ENCODE measurements at places on chromosomes 3 and 15.
A peak's percentile ranks its signal among the peaks of the same experiment; 100 is the strongest.

DNA sequence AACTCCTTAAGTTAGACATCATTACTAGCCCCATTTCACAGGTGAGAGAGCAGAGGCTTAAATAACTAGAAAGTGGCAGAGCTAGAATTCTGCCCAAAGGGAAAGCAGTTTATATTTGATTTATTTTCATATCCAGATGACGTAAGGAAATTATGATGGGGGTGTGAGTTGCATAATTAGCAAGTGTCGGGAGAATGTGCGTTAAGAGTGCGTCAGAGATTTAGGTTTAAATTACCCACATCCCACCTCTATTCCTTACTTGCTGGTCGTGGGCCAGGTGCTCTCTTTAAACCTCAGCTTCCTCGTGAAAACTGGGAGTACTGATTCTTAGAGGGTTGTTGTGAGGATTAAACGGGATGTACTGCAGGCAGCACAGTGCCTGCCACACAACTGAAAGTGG, 32.3 kb downstream of the FSTL1 start:
- DNase-seq, result no peak

DNA sequence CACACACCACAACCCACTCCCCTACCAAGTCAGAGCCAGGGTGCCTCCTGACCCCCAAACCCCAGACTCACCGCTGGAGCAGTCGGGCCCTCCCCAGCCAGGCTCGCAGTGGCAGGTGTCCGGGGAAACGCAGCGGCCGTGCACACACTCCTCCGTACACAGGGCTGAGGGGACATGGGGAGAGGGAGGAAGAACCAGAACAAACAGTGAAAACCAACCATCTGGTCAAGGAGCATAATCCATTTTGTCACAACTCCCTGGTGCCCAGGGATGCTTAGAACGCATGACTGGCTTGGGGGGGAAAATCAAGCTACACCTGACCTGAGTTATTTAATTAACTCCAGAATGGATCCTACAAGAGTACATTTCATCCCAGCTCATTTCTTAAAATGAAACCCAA, 159.2 kb downstream of the MEGF11 start:
- DNase-seq, result peak; percentile 49

DNA sequence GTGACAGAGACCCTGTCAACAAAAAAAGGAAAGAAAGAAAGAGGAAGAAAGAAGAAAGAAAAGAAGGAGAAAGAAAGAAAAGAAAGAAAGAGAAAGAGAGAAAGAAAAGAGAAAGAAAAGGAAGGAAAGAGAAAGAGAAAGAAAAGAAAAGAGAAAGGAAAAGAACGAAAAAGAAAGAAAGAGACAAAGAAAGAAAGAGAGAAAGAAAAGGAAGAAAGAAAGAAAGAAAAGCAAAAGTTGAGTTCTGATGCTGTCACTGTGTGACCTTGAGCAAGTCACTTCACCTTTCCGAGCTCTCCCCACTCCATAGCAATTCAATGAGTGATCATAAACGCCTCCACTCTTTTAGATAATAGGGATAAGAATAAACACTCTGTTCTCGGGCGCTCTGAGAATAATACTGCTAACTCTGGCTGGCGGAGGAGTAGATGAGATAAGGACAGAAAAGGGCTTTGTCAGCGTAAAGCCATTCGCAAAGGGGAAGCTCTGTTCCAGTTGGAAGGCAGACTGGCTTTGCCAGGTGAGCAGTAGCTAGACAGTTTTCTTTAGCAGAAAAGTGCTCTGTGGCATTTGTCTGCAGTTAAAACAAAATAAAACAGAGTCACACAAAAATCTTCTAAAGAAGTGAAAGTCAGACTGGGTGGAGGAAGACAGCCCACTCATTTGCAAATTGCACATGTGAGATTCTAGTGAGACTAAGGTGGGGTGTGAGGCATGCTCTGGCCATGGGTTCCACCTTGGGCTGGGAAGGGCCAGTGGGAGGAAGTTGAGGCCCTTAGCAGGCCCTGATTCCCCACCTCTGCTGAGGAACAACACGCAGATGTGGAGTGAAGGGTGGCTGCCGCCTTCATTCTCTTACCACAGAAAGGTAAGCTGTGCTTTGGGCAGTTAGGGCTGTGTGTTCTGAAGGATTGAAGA, 9.6 kb upstream of the FLNB start:
- DNase-seq, result no peak

- DNase-seq, result no peak
Measured at GRCh38 chr3:85148036-85148435, 189.2 kb downstream of the CADM2 start.

DNA sequence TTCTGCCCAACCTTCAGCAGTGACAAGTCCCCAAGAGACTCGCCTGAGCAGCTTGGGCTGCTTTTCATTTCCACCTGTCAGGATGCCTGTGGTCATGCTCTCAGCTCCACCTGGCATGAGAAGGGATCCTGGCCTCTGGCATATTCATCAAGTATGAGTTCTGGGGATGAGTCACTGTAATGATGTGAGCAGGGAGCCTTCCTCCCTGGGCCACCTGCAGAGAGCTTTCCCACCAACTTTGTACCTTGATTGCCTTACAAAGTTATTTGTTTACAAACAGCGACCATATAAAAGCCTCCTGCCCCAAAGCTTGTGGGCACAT, 3.5 kb downstream of the MYD88 start:
- no peak for DNase-seq

- no peak for DNase-seq
Measured at GRCh38 chr3:177447938-177448337, 250.7 kb upstream of the TBL1XR1 start.

GRCh38 chr3:32882603-32883025, 64.8 kb downstream of the TRIM71 start:
- DNase-seq, result no peak

GRCh38 chr15:36106640-36107335, 472.6 kb upstream of the CDIN1 start:
- DNase-seq, result no peak

DNA sequence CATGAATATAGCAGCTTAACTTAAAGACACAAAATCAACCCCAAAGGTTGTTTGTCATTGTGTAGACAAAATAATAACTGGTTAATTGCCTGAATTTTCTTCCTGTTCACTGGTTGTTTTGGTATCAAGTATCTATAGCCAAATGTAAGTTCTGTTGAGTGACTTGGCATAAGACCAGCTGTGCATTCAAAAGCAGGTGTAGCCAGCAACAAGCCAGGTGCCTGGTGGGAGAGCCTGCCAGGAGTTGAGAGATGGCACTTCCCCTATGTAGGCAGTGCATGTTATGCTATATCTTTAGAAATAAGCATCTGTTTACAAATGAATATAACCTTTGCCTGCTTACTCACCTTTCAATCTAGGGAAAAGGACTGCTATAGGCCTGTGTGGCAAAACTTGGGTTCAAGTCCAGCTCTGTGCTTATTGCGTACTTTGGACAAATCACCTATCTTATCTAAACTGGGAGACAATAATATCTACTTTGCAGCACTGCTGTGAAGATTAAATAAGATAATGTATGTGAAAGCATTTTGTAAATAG, 84.9 kb upstream of the TBL1XR1 start:
- no peak for DNase-seq

DNA sequence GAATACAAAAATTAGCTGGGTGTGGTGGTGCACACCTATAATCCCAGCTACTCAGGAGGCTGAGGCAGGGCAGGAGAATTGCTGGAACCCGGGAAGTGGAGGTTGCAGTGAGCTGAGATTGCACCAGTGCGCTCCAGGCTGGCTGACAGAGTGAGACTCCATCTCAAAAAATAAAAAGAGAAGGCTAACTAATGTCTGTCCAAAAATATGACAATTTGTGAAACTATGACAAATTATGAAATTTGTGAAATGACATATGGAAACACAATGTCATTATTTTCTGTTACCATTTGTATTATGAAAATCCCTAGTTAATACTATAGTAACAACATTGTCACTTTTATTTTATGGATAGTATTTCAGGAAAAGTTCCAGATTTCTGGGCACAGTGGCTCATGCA, 1306.3 kb upstream of the EPHA6 start:
- no peak for DNase-seq

- no peak for DNase-seq
Measured at GRCh38 chr3:23019596-23020300, 183.4 kb upstream of the UBE2E2 start.

DNA sequence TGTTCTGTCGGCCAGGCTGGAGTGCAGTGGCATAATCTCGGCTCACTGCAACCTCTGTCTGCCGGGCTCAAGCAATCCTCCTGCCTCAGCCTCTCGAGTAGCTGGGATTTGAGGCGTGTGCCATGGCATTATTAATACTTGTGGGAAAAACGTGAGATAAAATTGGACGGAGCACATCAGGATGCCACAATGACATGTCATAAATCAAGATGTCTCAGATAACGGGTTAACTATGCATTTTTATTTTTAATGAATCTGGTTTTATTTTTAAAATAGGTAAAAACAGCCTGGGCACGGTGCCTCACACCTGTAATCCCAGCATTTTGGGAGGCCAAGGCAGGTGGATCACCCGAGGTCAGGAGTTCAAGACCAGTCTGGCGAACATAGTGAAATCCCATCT, 212.8 kb downstream of the TBC1D5 start:
- no peak for DNase-seq

GRCh38 chr3:114384558-114384903, 90.7 kb downstream of the TIGIT start:
- no peak for DNase-seq

DNA sequence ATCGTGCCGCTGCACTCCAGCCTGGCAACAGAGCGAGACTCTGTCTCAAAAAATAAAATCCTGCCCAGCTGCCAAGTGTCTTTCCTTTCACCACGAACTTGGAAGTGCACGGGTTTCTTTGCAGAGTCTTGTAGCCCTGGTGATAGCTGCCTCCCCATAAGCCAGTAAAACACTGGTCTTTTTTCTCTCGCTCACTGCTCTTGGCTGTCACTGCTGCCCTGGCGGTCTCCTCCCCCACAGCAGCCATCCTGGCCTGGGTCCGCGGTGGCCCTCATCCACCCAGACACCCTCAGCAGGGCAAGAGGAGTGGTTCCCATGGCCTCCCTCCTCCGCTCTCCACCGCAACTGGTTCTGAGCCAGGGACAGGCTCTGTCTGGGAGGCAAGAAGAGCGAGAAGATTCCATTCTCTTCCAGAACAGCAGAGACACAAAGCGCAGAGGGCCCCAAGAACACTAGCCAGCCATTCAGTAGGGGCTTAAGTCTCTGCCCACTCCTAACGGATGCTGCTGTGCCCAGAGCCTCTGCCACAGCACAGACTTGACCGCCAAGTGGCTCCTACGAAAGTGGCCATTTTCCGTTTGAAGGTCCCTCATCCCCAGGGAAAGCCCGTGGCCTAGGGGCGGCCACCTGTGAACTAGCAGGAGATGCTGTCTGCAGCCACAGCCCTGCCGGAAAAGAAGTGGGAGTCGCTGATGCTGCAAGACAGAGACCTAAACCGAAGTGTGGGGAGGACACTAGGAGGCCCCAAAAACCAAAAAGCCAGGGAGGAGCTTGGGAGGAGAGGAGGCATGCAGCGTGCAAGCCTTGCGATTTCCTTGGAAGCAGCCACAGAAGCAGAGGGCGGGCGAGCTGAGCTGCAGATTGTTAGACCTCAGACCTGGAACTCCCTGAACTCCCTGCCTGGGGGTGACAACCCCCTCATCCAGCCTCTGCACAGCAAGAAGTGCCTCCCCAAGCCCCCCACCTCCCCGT, 44.1 kb downstream of the KLHL25 start:
- no peak for DNase-seq

- no peak for DNase-seq
Measured at GRCh38 chr3:133773732-133774131, 27.5 kb downstream of the TF start.

GRCh38 chr15:57205027-57205855, 171.1 kb upstream of the CGNL1 start:
- DNase-seq, result no peak

DNA sequence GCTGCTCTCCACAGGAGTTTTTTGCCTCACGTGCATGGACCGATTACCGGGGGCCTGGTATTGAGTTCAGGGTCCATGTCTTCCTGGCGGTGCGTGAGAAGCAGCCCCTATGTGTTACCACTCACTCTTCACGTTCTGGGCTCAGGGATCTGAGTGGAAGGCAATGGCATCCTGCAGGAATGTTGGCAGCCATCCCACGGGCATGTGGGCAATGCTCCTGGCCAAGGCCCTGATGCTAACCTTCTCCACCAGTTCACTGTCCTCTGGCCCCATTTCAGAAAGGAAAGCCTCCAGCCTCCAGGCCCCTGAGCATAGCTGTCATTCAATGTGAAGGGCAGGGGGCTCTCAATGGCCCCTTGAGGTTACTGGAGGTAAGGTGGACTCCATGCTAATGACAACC, 43.0 kb upstream of the KY start:
- no peak for DNase-seq

DNA sequence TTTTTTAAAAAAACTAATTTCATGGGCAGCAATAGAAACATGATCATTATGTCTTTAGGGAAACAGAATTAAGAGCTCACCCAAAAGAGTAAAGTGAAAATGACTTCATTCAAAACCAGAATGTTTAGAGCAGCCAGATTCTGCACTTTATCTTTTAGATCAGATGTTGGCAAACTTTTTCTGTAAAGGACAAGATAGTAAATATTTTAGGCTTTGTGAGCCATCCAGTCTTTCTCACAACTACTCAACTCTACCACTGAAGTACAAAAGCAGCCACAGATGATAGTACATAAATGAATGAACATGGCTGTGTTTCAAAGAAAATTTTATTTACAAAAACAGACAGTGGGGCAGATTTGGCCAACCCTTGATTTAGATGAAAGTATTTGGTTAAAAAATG, 84.5 kb downstream of the SETD2 start:
- no peak for DNase-seq

DNA sequence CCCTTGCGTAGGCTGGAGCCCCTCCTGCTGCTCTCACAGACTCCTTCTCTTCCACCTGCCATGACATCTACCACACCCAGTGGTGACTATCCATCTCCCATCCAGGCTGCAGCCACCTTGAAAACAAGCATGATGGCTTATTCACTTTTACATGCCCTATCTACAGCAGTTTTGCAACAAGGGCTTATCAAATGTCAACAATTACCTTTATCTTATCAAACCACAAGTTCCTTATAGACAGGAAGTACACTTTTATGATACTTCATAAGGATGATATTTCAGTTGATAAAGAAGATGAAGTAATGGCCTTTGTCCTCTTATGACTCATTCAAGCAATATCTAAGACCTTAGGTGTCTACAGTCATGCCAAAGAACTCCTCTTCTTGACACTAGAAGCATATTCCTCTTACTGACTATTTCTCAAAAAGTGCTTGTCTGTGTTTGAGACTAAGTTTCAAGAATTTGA, 125.3 kb upstream of the SPRED1 start:
- no peak for DNase-seq

GRCh38 chr3:141998669-141999290, 122.3 kb downstream of the ATP1B3 start:
- DNase-seq, result no peak

GRCh38 chr3:108780235-108780634, 23.0 kb upstream of the RETNLB start:
- DNase-seq, result no peak

DNA sequence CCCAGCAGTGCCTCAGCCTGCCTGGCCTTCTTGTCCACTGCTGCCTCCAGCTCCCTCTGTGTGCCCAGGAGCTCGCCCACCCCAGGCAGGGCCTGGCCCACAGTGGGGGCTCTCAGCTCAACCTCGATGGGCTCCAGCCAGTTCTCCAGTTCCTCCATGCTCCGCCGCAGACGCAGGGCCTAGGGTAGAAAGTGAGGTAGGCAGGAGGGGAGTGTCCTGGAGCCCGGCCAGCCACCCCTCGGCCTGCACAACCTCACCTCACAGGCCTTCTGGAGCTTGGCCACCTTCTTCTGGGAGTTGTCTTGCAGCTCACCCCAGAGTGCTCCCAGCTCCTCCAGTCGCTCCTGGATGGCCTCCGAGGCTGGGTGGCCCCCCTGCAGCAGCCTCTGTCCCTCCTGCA, 18.7 kb downstream of the PLA2G4B start:
- DNase-seq, result no peak
